ENCODE measurements at places on chromosomes 7 and 10.

DNA sequence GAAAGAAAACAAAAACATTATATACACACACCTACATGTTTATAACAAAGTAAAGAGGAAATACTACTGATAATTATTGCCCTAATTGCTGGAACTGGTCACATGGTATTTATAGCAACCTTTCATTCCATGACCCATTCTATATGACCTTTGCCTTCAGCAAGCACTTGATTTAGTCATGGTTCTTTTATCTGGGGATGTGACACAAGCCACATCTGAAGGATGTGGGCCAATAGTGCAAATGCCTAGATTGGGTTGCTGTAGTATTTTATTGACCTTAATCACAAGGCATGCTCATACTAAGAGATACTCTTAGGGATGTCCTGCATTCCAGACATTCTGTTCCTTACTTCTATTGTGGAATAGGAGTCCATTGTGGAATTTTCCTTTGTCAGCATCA is 723.5 kb upstream of the POM121L12 start:
- no peak for DNase-seq

DNA sequence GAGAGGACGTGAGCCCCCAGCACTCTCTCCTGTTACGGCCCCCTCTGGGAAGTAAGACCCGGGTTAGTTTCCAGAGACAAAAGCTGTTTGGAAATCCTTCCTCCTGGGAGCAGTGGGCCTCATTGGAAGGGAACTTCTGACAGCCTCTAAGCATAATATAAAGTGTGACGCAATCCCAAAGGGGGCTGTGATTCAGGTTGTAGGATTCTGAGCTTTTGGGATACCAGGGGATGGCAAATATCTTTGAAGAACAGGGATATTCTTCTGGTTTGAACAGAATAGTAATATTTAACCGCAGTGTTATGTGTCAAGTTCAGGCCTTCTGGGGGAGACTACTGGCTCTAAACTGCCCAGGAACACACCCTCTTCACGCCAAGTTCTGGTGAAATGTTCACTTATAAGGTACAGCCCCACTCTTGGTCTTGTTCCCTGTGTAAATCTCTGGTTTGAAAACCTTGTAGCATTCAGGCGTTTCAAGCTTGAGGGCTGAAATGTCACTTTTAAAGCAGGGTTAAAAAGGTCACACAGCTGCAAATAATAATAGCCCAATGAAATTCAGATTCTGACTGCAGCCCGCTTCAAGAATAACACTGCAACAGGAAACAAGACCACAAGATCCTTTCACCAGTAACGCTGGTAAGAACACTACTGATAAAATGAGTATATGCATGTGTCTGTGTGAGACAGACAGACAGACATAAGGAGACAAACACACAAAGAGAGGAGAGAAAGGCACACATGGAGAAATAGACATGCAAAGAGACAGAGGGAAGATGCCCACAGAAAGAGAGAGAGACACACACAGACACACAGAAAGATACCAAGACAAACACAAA is 69.0 kb downstream of the CREB5 start:
- DNase-seq, result no peak

GRCh38 chr10:73635781-73636180 is 5.5 kb downstream of the MYOZ1 start:
- DNase-seq, result no peak

DNA sequence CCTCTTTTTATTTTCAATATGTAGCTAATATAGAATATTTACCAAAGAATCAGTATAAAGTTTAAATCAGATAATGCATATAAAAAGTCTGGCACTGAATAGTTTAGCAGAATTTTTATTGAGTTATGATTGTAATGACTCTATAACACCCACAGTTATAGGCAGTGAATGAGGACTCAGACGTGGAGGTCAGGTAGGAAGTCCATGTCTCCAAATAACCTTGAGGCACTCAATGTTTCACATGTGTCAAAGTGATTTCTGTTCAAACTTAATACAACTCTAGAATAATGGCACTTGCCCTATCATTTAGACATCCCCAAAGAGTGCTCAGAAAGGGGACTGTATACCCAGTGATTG is 332.1 kb downstream of the BMPER start:
- DNase-seq, result no peak

DNA sequence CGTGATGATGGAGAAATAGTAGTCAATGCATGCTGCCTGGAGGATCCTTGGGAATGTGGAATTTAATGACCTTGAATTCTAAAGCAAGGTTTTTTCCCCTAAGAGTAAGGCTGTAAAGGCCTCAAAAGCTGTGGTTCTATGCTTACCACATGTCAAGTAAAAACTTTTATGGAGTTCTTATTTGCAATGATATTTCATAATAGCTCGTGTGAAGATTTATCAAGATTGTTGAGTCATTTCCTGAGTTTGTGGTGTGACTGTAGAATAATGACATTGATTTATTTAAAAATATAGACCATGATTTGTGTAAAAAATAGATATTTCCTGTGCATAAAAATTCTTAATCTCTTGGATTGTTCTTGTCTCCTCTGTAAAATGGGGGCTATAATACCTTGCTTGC is 67.5 kb upstream of the SORCS1 start:
- no peak for DNase-seq

- no peak for DNase-seq
These were observed 37.1 kb upstream of the BICC1 start for GRCh38 chr10:58475322-58476277.

GRCh38 chr7:131011976-131012375 is 278.0 kb upstream of the KLF14 start:
- DNase-seq, result no peak

GRCh38 chr10:127174866-127175265 is 21.5 kb downstream of the INSYN2A start:
- no peak for DNase-seq

- no peak for DNase-seq
These were observed 11.7 kb downstream of the CPA5 start for GRCh38 chr7:130356121-130356875.

DNA sequence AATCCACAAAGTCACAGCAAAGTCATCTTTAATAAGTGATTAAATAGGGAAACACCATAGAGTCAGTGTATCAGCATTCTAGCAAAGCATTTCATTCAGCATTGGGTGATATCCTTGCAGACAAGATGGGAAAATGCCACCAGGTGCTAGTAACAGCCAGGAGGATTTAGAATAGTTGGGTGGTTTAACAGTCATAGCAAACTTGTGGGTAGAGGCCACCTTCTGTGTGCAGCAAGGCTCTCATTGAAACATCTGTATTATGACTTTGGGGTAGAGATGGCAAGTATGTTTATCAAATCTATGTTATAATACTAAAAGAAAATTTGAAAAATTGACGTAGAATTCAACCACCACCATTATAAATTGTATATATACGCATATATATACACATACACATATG is 26.4 kb upstream of the ADO start:
- DNase-seq, result no peak

GRCh38 chr10:60192946-60193345 is 196.7 kb downstream of the ANK3 start:
- DNase-seq, result no peak

GRCh38 chr7:122633472-122633871 is 65.4 kb downstream of the RNF133 start:
- DNase-seq, result no peak

DNA sequence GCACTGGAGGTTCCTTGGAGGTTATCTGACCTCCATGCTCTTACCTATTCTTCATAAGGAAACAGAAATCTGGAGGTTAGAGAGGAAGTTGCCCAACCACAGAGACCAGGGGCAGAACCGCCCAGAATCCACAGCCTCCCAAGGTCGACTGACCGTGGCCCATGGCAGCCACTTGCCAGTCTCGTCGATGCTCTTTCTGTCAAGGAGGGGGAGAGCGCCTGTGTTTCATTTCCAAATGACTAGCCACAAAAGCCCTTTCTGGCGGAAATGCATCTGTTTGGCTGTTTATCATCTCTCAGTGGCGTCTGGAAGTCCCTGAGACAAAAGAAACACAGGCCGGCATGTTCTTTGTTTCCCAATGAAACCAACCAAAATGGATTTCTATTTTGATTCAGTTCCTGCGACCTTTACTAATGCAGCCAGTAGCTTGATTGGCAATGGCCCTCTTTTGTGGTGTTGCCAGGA is 2.9 kb downstream of the RAMP3 start:
- no peak for DNase-seq

- DNase-seq, result no peak
These were observed 175.5 kb upstream of the SHH start for GRCh38 chr7:155987681-155988235.

DNA sequence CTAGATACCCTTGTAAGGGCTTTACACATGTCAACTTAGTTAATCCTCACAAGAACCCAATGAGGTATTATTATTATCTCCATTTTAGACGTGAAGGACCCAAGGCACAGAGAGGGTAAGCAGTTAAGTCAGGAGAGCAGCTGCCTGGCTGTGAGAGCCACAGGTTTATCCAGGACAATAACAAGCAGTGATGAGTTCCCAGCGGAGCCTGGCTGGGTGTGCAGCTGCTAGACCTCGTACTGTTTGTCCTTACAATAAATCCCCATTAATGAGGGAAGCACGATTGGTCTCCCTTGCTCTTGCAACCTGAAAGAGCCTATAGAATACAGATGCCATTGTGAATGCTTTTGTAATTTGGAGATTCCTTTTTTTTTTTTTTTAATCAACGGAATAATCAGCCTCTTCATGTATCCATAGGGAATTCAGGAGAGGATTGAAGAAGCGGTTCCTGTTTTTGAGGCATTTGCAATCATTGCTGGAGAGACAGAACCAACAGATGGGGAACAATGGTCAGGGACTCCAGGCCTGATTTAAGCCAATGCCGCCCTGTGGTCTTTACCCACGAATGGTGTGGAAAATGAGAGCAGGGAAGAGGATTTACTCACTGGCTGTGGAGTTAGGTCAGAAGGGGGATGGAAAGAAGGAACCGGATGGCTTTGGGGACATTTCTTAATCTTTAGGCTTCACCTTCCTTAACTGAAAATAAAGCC is 12.3 kb upstream of the ASB4 start:
- no peak for DNase-seq

- DNase-seq, result no peak
These were observed 95.8 kb upstream of the ZNF716 start for GRCh38 chr7:57354195-57354594.

DNA sequence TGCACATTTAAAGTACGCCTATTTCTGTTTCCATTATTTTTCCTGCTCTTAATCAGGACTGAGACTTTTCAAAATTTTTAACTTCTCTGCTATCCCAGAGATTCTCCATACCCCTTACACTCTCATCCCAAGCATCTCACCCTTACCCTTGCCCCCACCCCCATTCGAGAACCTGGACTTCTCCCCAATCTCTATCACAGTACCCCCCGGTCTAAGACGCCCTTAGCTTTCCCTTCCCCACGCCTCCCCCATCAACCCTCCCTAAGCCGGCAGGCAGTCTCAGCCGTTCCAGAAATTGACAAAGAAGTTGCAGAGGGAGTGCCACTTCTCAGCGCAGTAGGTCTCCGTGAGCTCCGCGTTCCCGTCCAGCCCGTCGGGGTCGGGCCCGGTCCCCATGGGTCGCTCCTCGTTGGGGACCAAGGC is 1.4 kb downstream of the FGFBP3 start:
- DNase-seq, result no peak

- DNase-seq, result no peak
These were observed 5.8 kb downstream of the TBRG4 start for GRCh38 chr7:45105588-45106188.

DNA sequence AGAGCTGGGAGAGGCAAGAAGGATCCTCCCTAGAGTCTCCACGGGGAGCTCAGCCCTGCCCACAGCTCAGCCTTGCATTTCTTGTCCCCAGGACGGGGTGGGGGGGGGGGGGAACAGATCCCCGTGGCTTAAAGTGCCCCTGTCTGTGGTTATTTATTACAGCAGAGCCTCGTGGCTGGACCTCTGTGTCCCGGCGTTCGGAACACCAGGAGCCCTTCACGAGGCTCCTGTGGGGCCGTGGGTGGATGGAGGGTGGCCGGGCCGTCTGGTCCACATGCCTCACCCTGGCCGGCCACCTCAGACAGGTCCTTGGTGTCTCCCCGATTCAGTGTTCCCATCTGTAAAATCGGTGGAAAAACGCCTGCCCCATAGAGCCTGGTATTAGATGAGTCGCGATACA is 37.9 kb downstream of the FAM20C start:
- DNase-seq, result no peak

DNA sequence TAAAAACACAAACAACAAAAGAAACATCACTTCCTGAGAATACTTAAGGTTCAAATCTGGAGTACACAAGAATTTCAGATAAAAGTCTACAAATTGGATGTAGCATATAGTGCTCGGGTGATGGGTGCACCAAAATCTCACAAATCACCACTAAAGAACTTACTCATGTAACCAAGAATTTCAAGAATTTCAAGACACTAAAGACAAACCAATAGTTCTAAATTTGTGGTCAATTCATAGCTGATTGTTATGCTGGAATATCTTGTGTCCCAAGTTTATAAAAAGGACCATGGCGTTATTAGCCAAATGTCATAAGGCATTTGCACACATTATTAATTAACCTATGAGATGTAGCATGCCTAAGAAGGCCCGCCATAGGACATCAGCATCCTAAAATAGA is 1204.1 kb upstream of the AUTS2 start:
- DNase-seq, result no peak

- no peak for DNase-seq
These were observed 105.3 kb downstream of the CYTH3 start for GRCh38 chr7:6167004-6167551.

- no peak for DNase-seq
These were observed 1.6 kb downstream of the WEE2 start for GRCh38 chr7:141709749-141710148.

DNA sequence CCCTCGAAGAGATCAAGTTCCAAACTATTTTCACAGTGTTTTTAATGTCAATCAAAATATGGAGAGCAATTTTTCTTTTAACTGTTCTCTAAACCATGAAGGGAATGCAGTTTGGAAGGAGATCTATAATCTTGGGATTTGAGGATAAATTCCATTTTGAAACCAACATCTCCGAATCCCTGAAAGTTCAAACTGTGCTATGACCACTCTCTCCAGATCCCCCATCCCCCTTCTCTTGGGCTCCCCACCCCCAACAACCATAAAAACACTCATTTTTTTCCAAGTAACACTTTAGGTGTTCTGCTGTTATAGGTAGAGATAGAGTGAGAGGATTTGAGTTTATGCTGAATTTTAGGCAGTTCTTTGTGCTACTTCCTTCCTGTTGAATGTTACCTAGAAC is 1.7 kb downstream of the CALD1 start:
- no peak for DNase-seq

GRCh38 chr7:129886818-129887186 is 66.0 kb downstream of the UBE2H start:
- DNase-seq, result no peak

DNA sequence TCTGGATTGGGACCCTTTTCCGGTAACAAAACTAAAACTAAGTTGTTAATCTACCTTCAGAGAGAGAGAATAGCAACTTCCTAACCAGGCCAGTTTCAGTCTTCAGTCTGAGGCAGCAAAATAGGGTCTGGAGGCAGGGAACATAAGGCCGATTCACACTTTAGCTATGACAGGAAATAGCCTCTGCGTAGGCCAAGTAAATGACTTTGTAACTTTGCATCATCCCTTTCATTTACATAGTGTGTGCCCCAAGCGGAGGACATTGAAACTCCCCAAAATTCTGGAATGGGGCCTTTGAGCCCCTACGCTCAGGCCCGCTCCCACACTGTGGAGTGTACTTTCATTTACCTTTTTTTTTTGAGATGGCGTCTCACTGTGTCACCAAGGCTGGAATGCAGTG is 1.7 kb upstream of the UPP1 start:
- no peak for DNase-seq

Measured in activated CD4-positive, CD25-positive, alpha-beta regulatory T cell treated with anti-CD3 and anti-CD28 coated beads, Interleukin-2, amount 50 U/mL, for 16 hours (primary cell).